ENCODE measurements at places on chromosomes 1 and 21. TPM values are rescaled to one million over a fixed set of nuclear protein-coding genes. Genes with fewer than 3 reads are reported as not detected.

Gene GUCA2B
- 27.7 TPM for total RNA-seq

Gene ERRFI1
- total RNA-seq = 22.3 TPM

Gene SLC1A7
- 0.50 TPM for total RNA-seq

Gene ATAD3C
- total RNA-seq = 0.64 TPM

Gene LCK
- total RNA-seq = 24.7 TPM

Gene SPATA21
- total RNA-seq = not detected

Gene RAD54L
- 5.9 TPM for total RNA-seq

Gene PM20D1
- total RNA-seq = 0.27 TPM

Gene AADACL4
- total RNA-seq = not detected

Gene FCRL4
- not detected for total RNA-seq

Gene GCSAML
- 0.48 TPM for total RNA-seq

Gene TEX38
- not detected for total RNA-seq

Gene FAM151A
- total RNA-seq = 2.8 TPM

Gene CD247
- 2.6 TPM for total RNA-seq

Gene NTMT2
- not detected for total RNA-seq

Gene LEFTY1
- 201 TPM for total RNA-seq

Gene TFF3
- 2,373 TPM for total RNA-seq

Gene MEGF6
- 5.2 TPM for total RNA-seq

Gene NBPF6
- total RNA-seq = 0.86 TPM

Gene PLA2G2D
- total RNA-seq = 0.25 TPM

Gene FCGR2B
- 1.3 TPM for total RNA-seq

Gene CITED4
- 5.8 TPM for total RNA-seq

Gene YIPF1
- 30.4 TPM for total RNA-seq

Gene PDPN
- total RNA-seq = 2.7 TPM

Gene AQP10
- 0.27 TPM for total RNA-seq

Gene SPRR2F
- total RNA-seq = not detected

Gene GPR25
- total RNA-seq = 0.27 TPM

Gene KCNE2
- 1.1 TPM for total RNA-seq

Gene LAD1
- total RNA-seq = 160 TPM

Gene ZZZ3
- total RNA-seq = 28.5 TPM

Gene NBPF4
- total RNA-seq = 0.37 TPM

Gene KRTAP19-3
- not detected for total RNA-seq

Gene OR2AK2
- total RNA-seq = not detected

Gene CFAP126
- total RNA-seq = not detected

Gene NBPF20
- 3.3 TPM for total RNA-seq

Gene SHISAL2A
- total RNA-seq = 0.22 TPM

Gene ENTREP3
- total RNA-seq = 34.2 TPM

Gene MPL
- total RNA-seq = 0.12 TPM

Gene ADAMTS4
- 0.57 TPM for total RNA-seq

Gene MAP10
- total RNA-seq = 2.5 TPM

Gene BEST4
- 26.0 TPM for total RNA-seq

Gene HEYL
- total RNA-seq = 2.4 TPM

Gene FMO3
- 0.19 TPM for total RNA-seq

Gene FCGR3B
- total RNA-seq = 2.4 TPM

Gene LHX4
- total RNA-seq = 0.77 TPM

Gene SLFNL1
- total RNA-seq = 0.30 TPM

Gene ZFP69B
- 1.4 TPM for total RNA-seq

Gene HHAT
- total RNA-seq = 3.2 TPM

Gene EVI5
- total RNA-seq = 23.9 TPM

Gene CLCNKB
- not detected for total RNA-seq

Gene TRMT1L
- 20.1 TPM for total RNA-seq

Gene OR6K6
- not detected for total RNA-seq

Gene CNR2
- total RNA-seq = 0.12 TPM

Gene TRMT13
- 11.5 TPM for total RNA-seq

Gene CYP4X1
- total RNA-seq = 0.57 TPM

Gene HES5
- 2.5 TPM for total RNA-seq

Gene XCL2
- total RNA-seq = not detected

Gene OR2L3
- total RNA-seq = not detected

Gene SLC30A2
- 0.42 TPM for total RNA-seq

All from colonic mucosa (tissue), 4 donors.